ENCODE measurements at places on chromosomes 11 and 22.

GRCh38 chr11:114087025-114087424, 27.5 kb downstream of the ZBTB16 start:
- DNase-seq = no peak

DNA sequence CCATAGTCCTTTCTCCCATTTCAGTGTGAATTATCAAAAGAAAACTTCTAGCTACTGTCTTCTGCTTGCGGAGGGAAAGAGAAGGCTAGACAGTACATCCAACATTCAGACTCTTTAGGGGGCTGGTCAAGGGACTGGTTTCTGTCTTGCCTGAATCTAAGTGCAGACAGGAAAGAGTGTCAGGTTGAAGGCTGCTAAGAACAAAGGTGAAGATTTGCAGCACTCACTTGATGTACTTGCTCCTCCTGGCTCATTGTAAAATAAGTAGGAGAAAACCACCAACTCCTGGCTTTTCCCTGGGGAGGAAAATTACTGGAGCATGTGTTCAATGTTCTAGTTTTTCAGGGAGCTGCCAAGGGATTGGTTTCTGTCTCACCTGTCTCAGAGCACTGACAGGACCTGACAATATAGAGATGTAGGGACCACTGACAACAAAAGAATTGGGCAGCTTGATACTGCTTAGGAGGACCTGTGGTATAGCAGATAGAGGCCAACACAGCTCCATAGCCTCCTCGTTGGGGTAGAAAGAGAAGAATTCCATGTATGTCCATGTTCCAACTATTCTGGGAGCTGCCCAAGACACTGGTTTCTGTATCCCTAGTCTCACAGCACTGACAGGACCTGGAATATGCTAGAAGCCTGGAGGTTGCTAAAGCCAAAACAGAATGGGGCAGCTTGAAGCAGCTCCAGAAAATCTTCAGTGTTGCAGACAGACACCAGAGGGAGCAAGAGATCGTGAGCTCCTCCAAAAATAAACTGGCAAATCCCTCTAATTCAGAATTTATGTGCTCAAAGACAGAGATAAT, 39.7 kb upstream of the MMP12 start:
- DNase-seq = no peak

DNA sequence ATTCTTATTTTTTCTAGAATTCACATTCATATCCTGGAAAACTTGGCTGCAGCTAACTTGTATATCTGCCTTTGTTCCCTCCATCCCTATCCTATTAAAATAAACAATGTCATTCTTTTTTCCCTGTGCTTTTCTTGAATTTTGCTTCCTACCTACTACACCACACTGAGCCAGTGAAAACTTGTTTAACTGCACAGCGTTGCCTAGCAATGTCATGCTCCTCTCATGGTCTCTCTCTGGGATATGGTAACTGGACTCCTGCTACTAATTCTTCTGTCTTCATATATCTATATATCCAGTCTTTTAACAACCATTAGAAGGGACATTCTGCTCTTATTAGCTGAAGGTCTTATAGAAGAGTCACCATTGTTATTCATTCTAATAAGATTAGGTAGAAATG, 434.4 kb downstream of the METTL15 start:
- no peak for DNase-seq

- DNase-seq = no peak
Observed at GRCh38 chr11:1064167-1064566, 10.5 kb upstream of the MUC2 start.

DNA sequence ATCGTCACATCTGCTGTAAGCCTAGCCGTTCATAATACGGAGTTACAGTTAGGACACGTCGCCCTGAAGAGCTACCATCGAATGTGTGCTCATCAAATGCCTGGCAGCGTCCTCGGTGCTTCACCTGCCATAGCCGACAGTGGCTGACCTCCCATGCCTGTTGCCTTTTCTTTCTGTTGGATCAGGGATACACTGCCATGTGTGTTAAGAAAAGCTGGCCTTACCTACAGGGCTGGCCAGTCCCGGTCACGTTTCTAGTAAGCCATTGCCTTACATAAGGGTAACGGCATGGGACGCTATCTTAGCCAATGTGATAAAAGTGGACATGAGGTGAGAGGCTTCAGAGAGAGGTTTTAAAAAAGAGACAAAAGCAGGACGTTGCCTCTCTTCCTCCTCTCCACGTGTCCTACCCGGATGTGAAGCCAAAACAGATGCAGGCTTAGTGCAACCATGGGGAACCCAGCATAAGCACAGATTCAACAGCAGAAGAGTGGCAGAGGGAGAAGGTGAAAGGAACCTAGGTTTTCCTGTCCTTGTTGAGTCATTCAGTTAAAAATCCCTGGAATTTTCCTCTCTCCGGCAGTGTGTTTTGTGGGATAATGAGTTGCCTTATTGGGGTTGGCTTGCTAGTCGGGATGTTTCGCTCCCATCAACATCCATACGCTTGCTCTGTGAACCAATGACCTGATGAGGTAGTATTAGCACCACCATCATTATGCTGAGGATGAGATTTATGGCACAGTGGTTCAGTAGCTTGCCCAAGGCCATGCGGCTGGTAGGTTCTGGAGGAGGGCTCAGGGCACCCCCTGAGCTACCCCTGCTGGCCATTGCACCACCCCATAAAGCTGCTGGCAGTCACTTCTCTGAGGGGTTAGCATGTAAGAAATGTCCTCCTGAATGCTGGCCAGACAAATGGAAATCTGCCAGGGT, 67.4 kb upstream of the B3GAT1 start:
- no peak for DNase-seq

DNA sequence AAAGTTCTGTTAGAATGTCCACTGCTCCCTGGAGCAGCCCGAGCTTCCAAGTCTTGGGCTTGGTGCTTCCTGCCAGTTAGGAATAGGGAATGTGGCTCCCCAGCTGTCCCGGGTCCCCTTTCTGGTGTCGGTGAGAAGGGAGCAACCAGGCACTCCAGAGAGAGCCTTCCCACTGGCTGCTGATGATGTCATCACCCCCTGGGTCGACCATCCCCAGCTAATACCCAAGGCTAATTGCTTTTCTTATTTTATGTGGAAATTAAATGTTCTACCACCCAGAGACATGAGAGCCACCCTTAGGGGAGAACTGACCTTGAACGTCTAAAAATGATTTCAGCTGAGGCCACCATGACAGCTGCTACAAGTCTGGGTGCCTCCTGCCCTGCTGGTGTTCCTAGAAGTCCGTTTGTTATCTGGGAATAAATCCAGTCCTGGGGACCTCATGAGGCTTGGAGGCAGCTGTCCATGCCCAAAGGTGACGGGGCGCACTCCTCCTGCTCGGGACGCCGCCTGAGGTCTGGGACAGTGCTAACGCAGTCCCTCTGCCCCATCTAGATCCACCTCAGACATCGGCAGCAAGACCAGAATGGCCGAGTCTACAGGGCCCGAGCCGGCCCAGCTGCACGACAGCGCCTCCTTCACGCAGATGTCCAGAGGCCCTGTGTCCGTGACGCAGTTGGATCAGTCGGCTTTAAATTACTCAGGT, 42.3 kb downstream of the C11orf91 start:
- no peak for DNase-seq

GRCh38 chr22:26548984-26549383, 36.7 kb upstream of the TFIP11 start:
- no peak for DNase-seq

DNA sequence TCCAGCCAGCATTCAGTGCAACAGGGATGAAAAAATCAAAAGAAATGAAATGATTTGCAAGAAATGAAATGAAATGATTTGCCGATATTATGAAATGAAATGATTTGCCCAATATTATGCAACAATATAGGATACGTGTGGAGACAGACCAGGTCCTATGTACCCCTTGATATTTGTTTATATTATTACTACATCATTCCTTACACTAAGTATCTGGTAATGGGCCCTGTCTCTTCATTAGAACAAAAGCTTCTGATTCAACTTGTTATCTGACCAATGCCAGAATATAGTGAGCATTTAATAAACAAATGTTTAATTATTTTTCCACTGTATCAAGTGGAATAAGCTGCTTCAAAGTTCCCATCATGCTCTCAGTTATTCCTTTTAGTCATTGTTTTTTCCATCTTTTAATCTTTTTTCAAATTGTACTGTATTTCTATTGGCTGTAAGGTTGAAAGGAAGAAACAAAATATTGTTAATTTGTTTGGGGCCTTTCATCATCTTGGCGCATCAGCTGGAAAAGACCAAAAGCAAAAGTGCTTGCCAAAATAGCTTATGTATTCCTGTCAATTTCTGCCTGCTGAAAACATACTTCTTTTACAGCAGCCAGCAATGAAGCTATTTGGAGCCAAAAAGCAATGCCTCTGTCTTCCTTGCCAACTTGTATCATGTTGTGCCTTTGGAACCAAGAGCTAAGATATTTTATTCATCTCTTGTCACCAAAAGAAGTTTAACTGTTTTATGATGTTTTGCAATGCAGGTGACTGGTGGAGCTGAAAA, 2314.9 kb downstream of the LRRC4C start:
- no peak for DNase-seq

DNA sequence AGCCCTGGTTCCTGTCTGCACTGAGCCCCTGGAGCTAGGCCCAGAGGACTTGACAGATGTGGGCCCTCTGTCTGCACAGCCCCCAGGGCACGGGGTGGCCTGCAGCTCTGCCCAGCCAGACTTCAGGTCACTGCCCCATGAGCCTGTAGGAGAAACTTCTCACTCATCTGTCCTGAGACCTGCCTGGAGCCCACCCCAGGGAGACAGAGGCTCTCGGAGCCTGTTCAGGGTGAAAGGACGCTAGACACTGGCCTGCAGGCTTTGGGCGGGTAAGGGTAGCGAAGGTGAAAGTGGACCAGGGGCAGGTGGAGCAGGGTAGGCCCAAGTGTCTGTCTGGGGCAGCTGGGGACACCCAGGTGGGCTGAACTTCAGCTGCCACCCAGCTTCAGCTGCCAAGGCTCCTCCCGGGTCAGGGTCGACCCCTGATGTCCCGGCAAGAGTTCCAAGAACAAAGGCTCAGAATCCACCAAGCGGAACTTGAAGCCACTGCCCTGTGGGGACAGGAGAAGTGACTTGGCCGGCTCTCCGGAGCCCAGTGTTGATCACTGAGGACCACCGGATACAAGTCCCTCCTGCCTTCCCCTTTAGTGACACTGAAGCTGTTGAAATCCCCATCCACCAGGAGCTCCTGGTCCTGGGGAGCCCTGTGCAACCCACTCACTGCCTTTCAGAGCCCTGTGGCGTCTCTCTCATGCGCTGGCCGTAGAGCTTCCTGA, 90.3 kb downstream of the KCNQ1 start:
- no peak for DNase-seq

- no peak for DNase-seq
Observed at GRCh38 chr11:99229544-99229943, 208.8 kb downstream of the CNTN5 start.

GRCh38 chr11:120343429-120343828, 7.2 kb downstream of the ARHGEF12 start:
- no peak for DNase-seq

- DNase-seq = no peak
Observed at GRCh38 chr22:49197505-49197904, 630.2 kb downstream of the BRD1 start.

GRCh38 chr11:110061296-110061695, 31.9 kb upstream of the ZC3H12C start:
- no peak for DNase-seq

GRCh38 chr11:109970516-109971183, 122.5 kb upstream of the ZC3H12C start:
- no peak for DNase-seq

- DNase-seq = no peak
Observed at GRCh38 chr22:45584121-45584570, 81.5 kb downstream of the FBLN1 start.

- DNase-seq = no peak
Observed at GRCh38 chr22:24824915-24825314, 18.9 kb downstream of the SGSM1 start.

Data from cortex of kidney (tissue), 1 donor.